Cortex of kidney (tissue), 1 donor: ENCODE measurements at places on chromosomes 11 and 22.

- no peak for DNase-seq
Observed at GRCh38 chr11:32435511-32435941, at the start of gene WT1. WT1 (minus strand) TSS chr11:32435539.

DNA sequence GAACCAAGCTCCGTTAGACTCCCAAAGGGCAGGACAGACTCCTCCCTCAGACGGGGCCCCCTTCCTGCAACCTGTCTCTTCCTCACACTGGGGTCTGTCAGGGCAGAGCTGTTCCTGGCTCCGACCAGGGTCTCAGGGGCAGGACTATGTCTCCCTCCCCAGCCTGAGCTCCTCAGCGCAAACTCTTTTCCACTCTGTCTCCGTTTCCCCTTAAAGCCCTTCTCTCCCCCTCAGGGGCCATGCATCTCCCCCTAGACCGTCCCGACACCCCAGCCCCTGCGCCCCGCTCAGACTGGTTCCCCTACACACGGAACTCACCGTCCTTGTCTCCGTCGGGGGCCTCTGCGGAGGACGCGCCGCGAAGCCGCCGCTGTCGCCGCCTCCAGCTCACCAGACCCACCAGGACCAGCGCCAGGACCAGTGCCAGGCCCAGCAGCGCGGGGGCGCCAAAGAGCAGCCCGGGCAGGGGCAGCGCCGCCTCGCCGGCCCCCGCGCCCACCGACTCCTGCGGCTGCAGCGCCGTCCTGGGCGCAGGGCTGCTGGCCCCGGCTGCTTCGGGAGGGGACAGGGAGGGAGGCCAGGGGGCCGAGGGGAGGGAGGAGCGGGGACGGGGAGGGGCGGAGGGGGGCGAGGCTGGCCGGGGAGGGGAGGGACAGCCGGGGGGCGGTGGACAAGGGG is 684 bp downstream of the TNFRSF13C start:
- no peak for DNase-seq

- no peak for DNase-seq
Observed at GRCh38 chr11:73203790-73204189, 14.3 kb upstream of the P2RY2 start.

- no peak for DNase-seq
Observed at GRCh38 chr11:83816572-83817187, 530.5 kb upstream of the CCDC90B start.

DNA sequence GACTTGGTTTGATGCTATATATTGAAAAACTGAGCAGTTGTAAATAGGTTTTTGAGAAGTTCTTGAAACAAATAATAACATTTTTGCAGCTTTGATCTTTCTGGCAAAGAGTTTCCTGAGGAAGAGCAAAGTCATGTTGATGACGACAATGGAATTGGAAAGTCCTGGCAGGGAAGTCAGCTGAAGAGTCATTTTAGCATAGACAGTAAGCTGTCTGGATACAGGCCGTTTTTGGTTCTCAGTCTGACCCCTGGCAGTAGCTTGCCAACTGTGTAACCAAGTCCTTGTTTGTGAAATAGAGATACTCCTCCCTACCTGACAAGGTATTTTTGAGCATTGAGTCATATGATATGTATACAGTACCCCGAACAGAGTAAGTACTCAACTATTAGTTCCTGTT is 193.3 kb downstream of the C11orf91 start:
- no peak for DNase-seq

DNA sequence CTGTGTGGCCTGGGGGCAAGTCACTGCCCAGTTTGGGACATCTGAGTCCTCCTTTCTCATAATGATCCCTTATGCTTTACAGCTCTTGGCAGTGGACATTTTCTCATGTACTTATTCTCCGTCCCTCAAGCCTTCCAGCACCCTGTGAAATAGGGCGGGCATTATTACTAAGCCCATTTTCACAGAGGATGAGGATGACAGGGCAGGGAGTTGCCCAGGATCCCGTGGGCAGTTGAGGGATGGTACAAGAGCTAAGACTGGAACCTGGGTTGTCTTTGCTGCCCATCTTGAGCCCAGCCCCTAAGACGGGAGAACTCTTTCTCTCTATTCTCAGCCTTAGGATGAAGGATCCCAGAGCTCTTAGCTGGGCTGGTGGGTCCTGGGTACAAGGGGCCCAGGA is 11.2 kb downstream of the CD82 start:
- no peak for DNase-seq

- DNase-seq: no peak
Observed at GRCh38 chr11:111447112-111447471, 65.1 kb downstream of the BTG4 start.

DNA sequence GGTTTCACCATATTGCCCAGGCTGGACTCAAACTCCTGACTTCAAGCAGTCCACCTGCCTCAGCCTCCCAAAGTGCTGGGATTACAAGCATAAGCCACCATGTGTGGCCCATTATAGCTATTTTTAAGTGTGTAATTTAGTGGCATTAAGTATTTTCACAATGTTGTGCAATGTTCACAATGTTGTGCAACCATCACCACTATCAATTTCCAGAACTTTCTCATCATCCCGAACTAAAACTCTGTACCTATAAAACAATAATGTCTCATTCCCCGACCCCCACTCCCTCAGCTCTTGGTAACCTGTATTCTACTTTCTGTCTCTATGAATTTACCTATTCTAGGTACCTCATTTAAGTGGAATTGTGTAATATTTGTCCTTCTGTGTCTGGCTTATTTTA is 7.5 kb downstream of the CFAP68 start:
- no peak for DNase-seq

GRCh38 chr11:34522188-34522587 is 8.6 kb upstream of the ELF5 start:
- no peak for DNase-seq

GRCh38 chr22:44125421-44125820 is 55.3 kb upstream of the PARVG start:
- no peak for DNase-seq
